ENCODE measurements at places on chromosomes 11 and 22.

DNA sequence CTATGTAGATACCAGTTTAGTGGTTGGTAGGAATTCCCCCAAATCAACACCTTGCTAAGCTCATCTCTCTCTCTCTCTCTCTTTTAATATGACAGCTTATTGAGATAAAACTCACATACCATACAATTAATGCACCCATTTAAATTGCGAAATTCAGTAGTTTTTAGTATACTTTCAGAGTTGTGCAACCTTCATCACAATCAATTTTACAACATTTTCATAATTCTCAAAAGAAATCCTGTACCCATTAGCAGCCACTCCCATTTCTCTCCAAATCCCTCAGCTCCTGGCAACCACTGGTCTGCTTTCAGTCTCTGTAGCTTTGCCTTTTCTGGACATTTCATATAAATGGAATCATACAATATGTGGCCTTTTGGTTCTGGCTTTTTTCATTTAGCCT is 13.3 kb downstream of the NNMT start:
- no peak for DNase-seq

GRCh38 chr11:95972060-95972459 is 48.2 kb upstream of the MTMR2 start:
- no peak for DNase-seq

GRCh38 chr22:47105085-47105484 is 342.6 kb downstream of the TBC1D22A start:
- DNase-seq, result no peak

GRCh38 chr22:32444068-32444467 is 20.2 kb downstream of the BPIFC start:
- no peak for DNase-seq

Measured in activated CD8-positive, alpha-beta memory T cell treated with anti-CD3 and anti-CD28 coated beads for 48 hours (primary cell).